ENCODE measurements at places on chromosomes 2 and 18.

- no peak for DNase-seq
Measured at GRCh38 chr2:230664128-230664527, 48.5 kb upstream of the CAB39 start.

DNA sequence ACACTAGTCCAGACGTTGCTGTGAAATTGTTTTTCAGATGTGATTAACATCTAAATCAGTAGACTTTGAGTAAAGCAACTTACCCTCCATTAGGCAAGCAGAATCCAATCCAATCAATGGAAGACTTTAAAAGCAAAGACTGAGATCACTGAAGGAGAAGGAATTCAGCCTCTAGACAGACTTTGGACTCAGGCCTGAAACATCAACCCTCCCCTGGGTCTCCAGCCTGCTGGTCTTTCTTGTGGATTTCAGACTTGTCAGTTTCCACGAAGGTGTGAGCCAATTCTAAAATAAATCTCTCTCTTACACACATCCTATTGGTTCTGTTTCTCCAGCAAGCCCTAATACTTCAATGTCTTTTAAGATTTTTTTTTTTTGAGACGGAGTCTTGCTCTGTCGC lies 50.0 kb upstream of the EDAR start:
- no peak for DNase-seq

DNA sequence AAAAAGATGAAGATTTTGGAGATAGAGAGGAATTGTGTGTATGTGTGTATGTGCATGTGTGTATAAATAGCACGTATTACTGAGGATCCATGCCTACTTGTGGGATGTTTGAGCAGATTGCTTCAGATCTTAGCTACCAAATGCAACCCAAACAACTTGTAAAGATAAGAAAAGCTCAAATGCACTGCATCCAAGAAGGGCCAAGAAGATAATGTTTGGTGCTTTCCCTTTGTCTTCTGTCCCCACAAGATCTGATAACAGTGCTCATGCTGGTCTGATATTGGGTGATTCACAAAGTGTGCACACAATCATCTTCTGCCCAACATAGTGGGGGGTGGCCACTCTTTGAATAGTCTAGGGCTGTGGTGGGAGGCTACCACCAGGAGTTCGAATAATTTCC lies 284.8 kb upstream of the CYRIA start:
- DNase-seq: no peak

DNA sequence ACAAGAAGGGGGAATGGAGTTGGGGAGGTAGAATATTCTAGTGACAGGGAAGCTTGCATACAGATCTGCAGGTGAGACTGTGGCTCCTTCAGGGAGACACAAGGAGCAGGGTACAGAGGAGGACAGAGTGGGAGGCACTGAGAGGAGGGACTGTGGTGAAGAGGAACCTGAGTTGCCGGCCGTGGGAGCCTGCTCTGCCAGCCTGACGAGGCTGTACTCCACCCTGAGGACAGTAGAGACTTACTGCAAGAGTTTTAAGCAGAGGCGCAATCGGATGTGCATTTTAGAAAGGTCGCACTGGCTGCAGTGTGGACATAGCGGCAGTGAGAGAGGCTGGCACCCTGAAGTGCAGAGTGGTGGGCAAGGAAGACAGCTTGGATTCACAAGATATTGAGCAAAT lies 185.8 kb downstream of the GFPT1 start:
- no peak for DNase-seq

- no peak for DNase-seq
Measured at GRCh38 chr2:194661431-194661830, 995.6 kb upstream of the SLC39A10 start.

- DNase-seq: no peak
Measured at GRCh38 chr2:165373278-165374010, 96.1 kb upstream of the CSRNP3 start.

DNA sequence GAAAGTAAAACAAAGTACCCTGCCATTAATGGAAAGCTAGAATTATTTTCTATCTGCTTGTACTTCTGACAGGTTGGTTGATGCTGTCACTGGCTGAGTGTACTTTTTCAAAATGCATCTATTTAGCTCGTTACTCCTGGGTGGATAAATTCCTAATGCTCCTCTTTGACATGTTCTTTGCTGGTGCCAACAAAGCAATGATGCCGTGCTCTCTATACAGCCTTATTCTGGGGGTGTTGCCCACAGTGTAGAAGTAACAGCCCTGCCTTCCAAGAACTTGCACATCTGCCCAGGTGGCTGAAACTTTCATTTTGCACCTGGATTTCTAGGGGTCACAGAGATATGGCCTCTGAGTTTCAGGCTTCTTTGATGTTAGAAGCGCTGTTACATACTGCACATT lies 132.4 kb downstream of the SLC4A3 start:
- DNase-seq: no peak

DNA sequence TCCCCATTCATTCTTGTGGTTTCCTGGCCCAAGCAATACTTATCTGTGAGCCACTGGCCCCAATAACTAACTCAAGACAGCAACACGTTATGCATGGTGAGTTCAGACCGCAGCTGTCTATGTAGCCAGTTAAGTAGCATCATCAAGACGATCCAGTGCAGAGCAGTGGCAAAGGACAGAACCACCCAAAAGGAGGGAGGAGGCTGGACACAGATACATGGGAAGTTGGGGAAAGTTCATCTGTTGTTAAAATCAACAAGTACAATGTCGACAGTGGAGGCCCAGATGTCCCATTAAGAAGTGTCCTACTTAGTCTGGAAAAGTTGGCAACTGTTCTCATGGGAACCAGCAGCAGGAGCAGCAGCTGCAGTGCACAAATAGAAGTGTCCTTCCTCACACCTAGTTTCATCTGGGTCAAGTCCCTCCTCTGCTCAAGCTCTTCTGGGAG lies 106.9 kb upstream of the THOC1 start:
- DNase-seq: no peak

DNA sequence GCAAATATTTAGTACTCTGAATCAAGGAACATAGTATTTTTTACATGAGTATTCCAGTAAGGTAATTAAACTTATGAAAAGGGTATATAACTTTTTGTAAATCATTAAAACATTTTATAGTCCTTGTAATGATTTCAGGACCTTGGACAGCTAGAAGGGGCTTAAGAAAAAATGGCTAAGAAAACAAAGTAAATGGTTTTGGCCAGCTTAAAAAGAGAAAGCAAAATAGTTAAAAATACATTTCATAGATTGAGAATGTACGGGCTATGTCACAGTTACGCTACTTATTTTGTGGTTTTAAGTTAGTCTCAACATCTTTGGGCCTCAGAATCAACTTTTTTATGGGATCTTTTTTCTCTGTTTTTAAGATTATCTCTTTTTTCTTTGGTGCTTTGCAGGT lies 26.7 kb downstream of the POLI start:
- no peak for DNase-seq

- DNase-seq: no peak
Measured at GRCh38 chr2:143730155-143730952, 601.1 kb downstream of the ARHGAP15 start.

DNA sequence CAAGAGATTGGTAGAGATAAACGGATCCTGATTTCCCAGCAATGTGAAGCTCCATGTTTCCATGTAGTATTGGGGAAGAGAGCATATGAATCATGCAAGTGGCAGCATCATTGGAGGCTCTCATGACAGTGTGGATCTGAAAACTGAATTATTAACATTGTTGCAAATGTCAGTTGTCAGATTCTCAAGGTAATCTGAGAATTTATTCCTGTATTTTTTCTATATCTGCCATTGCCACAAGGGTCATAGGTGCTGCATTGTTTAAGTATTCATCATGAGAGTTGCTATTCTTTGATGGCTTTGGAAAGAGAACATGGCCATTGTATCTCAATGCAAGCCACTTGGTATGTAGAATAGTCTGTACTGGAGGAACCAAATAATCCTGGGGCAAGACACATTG lies 1217.0 kb upstream of the ZEB2 start:
- no peak for DNase-seq

DNA sequence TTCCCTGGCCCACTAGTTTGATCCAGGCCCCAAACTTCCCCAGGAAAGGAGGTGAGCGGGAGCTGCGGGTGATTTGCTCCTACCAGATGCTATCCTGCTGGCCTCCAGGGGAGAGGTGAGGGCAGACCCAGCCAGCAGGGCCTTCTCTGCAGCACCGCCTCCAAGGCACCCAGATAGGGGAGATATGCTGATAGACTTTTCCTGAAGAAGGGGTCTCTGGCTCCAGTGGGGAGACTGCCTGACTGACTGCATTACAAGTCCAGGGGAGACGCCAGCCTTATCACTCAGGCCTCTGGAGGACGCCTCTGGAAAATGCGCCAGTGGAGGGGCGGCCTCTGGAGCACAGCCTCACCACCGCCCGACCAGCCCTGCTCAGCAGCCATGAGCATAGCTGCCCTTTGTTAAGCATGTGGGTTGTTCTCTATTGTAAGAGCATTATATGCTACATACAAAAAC lies 60.6 kb upstream of the SMAD7 start:
- DNase-seq: no peak

DNA sequence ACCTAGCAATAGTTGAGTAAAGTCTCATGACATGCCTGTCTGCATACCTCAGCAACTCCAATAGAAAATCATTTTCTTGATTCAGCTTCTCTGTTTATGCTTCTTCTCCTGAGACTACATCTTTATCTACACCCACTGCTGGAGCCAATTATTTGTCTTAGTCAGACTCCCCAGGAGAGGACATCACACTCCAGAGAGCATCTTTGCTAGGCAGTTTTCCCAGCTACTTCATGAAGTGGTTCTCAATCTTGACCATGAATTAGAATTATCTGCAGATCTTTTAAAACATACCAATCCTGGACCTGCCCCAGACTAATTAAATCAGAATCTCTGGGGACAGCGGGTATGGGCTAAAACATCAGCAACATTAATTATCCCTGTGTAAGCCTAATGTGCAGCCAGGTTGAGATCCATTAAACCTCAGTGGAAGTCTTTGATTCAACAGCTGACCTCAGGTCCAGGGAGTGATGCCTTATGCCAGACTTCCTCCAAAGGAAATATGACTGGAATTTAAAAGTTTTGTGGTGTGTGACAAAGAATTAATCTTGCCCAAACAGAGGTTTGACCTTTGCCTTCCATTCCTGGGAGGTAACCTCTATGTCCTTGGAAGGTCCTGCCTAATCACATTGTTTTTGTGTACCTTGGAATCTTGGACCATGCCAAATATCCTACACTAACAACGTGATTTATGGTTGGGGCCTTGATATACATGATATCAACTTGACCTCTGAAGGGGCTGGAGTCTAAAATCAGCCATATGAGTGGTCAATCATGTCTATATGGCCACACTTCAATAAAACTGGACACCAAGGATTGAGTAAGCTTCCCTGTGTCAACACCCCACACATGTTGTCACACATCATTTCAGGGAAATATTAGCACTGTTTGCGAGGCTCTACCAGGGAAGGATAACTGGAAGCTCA lies 99.3 kb upstream of the DNAJC10 start:
- DNase-seq: no peak

DNA sequence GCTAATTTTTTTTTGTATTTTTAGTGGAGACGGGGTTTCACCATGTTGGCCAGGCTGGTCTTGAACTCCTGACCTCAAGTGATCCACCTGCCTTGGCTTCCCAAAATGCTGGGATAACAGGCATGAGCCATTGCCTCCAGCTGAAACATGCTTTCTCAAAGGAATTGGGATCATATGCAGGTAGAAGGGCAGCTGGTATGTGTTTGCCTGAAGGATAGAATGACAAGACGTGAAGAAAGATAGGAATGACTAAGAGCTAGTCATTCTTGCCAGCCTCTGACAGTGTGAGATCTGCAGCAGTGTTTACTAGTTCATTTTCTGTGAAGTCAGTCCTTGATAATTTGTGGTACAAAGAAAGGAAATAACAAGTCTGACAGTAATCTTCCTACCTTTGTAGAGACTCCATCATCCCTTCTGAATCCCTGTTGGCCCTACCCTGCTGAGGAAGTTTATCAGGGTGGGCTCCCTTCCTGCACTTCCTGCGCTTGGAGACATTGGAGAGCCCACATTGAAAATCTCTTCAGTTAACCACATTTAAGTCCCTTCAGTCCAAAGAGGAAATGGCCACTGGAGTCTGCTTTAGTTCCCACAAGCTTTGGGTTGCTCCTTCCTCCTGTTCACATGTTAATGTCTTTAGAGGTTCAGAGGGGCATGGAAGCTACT lies 14.7 kb downstream of the CFLAR start:
- DNase-seq: no peak

DNA sequence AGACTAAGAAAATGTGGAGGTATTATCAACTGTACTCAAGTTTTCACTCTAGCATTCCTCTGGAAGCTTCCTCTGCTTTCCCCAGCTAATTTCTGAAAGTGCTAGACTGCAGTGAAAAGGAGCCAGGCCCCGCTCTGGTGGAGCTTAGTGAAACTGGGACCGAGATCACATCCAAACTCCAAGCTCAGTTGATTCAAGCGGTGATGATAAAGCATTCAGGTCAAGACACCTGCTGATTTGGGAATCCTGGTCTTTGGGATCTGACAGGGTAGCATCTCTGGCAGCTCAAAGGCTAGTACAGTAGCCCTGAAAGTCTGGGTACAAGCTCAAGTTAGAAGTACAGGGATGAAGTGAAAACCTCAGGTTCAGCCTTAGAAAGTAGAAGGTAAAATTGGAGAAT lies 120.2 kb upstream of the CRIM1 start:
- no peak for DNase-seq

DNA sequence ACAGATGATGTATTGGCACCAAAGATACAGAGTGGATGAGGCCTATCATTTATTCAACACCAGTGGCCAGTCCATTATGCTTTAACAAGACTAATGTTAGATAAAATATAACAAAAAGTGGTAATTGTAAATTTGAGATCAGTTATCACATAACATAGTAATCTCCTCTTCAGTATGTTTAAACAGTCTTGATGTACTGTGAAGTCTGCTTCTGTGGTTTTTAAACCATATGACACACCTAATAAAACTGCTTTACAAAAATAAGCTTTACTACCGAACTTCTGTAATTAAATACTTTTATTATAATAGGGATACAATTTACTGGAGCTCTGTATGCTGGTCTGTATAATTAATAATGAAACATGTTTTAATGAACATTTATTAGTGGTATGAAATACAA lies 2156.1 kb upstream of the CELF4 start:
- DNase-seq: no peak

DNA sequence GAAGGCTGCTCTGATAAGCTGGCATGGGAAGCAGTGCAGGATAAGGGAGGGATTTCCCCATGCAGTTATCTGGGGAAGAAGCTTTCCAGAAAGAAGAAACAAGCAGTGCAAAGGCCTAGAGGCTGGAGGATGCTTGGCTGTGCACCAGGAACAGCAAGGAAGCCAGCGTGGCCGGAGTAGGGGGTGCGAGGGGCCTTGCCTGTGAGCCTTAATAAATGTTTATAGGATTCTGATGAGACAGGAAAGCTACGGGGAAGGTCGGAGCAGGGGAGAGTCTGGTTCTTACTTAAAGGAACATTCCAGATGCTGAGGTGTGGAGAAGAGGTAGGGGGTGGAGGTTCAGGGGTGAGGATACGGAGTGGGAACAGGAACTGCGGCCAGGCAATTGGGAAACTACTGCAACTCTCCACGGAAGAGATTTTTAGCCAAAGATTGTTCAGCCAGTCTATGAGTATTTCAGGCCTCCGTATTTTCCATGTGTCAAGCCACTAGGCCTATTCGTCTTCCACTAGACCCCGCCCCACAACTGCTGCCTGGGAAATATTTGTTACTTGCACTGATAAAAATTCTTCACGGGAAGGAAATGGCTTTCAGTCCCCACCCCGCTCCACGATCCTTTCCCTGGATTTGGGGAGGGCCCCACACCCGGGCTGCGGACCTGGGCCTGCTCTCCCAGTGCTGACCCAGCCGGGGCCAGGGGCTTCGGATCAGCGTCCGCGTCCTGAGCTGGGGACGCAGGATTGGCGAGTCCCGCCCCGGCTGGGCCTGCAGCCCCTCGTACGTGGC lies 516 bp downstream of the EIF2AK2 start:
- DNase-seq: no peak
